Spinal cord (tissue), 10 donors: ENCODE measurements at places on chromosomes 2 and 18. TPM values are rescaled to one million over a fixed set of nuclear protein-coding genes. Genes with fewer than 3 reads are reported as not detected.
A peak's percentile ranks its signal among the peaks of the same experiment; 100 is the strongest.

GRCh38 chr18:55998071-55998522 is 410.1 kb upstream of the TCF4 start:
- DNase-seq, result peak; percentile 72

DNA sequence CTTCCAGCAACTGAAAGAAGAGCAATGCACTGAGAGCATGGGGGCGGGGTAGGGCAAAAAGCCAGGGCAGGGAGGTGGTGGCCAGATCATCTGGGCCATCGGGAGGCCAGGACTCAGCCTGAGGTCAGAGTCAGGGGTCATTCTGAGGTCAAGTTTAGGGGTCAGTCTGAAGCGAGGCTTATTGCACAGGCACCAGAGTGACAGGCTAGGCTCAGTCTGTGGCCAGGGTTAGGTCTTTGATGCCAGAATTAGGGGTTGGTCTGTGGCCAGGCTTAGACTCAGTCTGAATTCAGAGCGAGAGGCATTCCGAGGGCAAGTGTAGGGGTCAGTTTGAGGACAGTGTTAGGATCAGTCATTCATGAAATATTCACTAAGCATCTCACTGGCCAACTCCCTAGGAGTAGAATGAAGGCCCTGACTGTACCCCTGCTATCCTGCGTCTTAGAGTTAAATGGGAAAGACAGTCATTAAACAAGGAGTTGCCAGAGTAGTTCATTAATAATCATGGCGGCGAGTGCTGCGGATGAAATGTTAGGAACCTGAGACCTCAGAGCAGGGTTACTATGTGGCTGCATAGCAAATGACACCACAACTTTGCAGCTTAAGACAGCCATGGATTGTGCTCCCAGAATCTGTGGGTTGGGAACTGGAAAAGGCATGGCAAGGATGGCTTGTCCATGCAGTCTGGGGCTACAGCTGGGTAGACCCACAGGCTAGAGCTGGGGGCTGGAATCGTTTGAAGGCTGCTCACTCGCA is 198.7 kb downstream of the CYP26B1 start:
- DNase-seq, result no peak

DNA sequence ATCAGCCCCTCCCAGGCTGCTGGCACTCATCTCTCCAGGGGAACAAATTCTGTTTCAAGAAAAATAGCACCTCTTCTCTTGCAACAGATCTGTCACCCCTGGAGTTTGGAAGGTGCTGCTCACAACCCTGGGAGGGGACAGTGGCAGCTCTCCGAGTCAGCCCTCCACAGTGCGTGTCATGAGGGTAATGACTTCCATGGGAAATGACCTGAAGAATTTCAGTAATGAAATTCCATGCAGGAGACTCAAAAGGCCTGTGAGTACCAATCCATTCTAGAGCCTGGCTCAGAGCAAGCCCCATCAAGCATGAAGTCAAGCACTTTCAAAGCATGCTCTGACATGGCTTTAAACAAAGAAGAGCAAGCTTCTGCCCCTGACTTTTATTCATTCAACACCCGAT is 276.3 kb upstream of the PARD3B start:
- no peak for DNase-seq

- DNase-seq, result no peak
These were observed 5.5 kb downstream of the CYB5A start for GRCh38 chr18:74286106-74286855.

GRCh38 chr2:196971574-196972279 is 45.2 kb upstream of the PGAP1 start:
- DNase-seq, result no peak

GRCh38 chr18:10497206-10497749 is 28.5 kb upstream of the NAPG start:
- no peak for DNase-seq

DNA sequence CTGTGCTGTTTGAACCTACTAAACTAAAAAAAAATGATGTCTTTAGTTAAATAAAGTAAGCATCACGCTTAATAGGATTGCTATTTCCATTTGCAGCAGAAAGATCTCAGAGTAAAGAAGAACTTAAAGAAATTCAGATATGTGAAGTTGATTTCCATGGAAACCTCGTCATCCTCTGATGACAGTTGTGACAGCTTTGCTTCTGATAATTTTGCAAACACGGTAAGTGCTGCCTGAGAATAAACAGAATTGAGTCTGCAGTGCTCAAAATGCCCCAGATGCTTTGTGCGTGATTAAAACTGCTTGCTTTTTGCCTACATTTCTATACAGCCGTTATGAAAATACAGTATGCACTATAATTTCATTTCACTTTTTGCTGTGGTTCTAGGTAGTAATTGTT is 3.9 kb downstream of the CDCA7 start:
- peak; percentile 12 for DNase-seq

Gene CFAP65
- total RNA-seq, result 4.8 TPM

DNA sequence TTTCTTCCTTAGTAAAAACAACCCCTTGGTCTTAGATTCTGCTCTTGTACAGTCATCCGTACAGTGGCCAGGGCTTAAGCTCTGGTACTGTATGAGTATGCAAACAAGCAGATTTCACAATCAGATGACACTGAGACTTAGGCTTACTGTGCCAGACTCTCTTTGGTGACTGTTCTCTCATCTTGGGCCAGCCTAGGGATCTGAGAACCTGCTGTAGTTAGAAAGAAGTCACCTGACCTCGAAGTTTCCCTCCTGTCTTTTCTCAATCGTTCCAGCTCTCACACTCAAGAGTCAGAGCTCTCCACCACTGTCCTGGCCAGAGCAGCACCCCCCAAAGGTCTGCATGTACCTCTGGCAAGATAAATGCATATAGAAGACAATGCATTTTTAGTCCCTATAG is 63.2 kb downstream of the ZEB2 start:
- DNase-seq, result no peak

Gene ABCB11
- 0.20 TPM for total RNA-seq

DNA sequence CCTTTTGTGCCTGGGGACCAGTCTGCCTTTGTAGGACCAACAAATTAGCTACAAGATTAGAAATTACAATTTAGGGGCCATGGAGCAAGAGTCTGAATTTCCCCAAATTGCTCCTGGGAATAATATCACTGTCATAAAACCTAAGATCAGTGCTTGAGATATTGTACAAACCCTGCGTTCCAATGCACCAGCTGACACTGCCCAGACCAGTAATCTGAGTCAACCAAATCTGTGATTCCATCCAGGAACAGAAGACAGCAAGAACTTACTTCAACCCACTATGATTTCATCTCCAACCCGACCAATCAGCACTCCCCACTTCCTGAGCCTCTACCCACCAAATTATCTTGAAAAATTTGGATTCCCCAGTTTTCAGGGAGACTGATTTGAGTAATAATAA is 1305.0 kb upstream of the NRXN1 start:
- DNase-seq, result no peak

- no peak for DNase-seq
These were observed 8.4 kb upstream of the NR4A2 start for GRCh38 chr2:156340804-156341451.

Gene PTPN18
- 21.7 TPM for total RNA-seq
